ENCODE measurements at places on chromosomes 16 and 17.
A peak's percentile ranks its signal among the peaks of the same experiment; 100 is the strongest.

- no peak for DNase-seq
Measured at GRCh38 chr16:68475071-68475470, 26.8 kb upstream of the SMPD3 start.

GRCh38 chr16:1154887-1155331 is 2.0 kb downstream of the CACNA1H start:
- no peak for DNase-seq

GRCh38 chr17:38349097-38349730 is 2.4 kb upstream of the SOCS7 start:
- DNase-seq = peak; percentile 88

GRCh38 chr17:45852535-45853297 is 8.0 kb downstream of the SPPL2C start:
- DNase-seq = peak; percentile 86

DNA sequence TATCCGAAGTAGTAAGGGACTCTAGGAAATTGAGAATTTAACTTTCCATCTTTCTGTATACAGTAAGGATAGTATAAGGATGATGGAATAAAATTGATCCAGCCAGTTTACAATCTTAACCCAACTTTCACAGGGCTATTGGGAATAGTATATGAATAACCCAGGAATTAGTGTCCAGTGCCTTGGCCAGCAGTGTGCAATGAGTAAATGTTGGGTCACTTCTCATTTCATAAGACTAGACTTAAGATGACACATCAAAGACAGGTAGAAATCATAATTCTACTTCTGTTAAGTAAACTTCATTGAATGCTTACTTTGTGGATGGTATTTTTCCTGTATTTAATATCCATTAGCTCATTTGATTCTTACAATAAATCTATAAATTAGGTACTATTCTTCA is 949.6 kb upstream of the GOT2 start:
- DNase-seq = no peak

Data from DMS53 (cell line).